ENCODE measurements at places on chromosomes 4 and X.
A peak's percentile ranks its signal among the peaks of the same experiment; 100 is the strongest.

GRCh38 chr4:110540581-110540980, 64.6 kb downstream of the ENPEP start:
- no peak for DNase-seq

DNA sequence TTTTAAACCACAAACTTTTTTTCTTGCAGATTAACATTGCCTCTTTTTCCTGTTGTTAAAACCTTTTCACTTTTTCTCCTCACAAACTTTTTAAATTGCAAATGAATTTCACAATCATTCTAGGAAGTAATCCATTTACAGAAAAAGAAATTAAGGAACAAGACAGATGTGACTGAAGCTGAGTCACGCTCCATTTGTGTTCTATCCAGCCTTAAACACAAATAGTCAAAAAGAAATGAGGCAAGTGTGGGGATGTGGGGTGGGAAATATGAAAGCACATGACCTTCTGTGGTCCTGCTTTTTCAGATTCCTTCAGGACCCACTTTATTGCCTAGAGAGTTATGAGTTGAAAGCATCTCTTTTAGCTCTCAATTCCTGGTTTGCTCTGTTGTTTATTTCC, 197.0 kb downstream of the ADGRL3 start:
- no peak for DNase-seq

GRCh38 chr4:17786567-17786966, 5.1 kb upstream of the FAM184B start:
- no peak for DNase-seq

- DNase-seq: no peak
Measured at GRCh38 chr4:173537613-173538147, 7.7 kb upstream of the HAND2 start.

DNA sequence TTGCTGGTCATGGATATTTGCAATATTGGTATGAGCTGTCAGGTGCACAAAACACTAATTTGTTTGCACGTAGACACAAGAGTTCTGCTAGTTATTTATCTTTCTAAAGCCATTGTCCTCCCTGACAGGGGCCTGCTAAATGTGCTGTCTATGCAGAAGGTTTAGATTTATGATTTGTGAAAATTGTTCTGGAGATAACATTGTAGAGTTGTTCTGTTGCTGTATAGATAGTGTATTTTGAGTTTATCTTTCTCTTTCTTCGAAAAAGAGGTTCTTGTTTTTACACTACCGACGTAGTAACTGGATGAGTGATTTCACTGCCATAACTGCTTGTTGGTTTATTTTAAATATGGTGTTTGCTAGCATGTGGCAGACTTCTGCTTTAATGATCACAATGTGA, 28.5 kb upstream of the FGG start:
- DNase-seq: no peak

- DNase-seq: peak; percentile 46
Measured at GRCh38 chr4:85370400-85371032, 104.4 kb upstream of the ARHGAP24 start.

DNA sequence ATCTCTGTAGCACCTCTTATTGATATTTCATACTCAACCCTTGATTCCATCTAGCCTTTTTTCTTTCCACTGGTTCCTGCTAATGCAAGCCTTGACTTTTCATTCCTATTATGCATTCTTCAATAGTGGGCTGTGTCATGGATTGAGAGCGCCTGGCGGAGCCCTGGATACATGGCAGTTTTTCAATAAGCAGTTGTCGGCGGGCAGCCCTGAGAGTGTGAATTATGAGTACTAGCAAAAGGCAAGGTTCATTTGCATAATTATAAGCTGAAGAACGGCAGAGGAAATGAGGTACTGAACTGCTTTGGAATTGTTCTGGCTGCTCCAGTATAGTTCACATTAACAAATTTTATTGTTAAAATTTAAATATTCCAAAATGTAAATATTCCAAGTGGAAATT, 339.7 kb upstream of the VCX start:
- no peak for DNase-seq

DNA sequence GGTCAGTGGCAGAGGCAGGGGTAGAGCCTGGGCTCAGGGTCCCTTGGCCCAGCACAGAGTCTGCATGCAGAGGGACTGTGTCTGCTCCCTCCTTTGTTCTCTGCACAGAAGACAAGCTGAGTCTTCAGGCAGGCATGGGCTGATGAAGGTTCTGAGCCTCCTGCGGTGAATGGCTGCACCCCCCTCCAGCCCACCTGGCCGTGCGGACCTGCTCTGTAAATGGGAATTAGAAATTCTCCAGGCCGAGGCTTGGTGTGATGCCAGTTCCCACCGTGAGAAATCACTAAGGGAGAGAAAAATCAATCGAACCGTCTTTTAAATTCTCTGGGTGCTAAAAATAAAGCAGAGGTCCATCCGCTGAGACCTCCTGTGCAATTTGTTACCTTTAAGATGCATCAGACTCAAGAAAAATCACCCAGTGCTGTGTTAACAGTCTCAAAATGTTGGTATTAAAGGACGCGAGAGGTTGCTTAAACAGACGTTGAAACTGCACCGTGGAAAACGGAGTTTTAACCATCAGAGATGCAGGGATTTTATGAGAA, 96.0 kb downstream of the WFS1 start:
- no peak for DNase-seq

GRCh38 chr4:76984127-76984526, 34.6 kb downstream of the SEPTIN11 start:
- DNase-seq: no peak
